ENCODE measurements at places on chromosomes 3 and 15.

- no peak for DNase-seq
These were observed 12.2 kb downstream of the LRRK1 start for GRCh38 chr15:100931143-100931890.

GRCh38 chr15:76178296-76179000, 118.7 kb downstream of the TMEM266 start:
- DNase-seq = no peak

DNA sequence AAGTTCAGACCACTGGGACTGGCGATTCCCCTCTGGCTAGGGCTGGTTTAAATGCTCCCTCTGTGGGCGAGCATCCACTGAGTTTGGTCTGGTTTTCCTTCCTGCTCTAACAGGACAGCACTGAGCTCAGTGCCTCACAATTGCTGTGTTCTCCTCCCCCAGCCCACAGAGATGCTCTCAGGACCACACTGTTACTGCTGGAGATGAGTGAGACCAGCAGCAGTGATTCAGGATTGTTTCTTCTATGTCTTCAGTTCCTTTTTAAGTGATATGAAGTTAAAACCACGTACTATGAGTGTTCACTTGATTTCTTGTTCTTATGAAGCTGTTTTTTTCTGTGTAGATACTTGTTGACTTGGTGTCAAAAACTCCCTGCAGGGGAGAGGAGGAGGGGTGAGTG, 180.4 kb upstream of the COL8A1 start:
- DNase-seq = no peak

DNA sequence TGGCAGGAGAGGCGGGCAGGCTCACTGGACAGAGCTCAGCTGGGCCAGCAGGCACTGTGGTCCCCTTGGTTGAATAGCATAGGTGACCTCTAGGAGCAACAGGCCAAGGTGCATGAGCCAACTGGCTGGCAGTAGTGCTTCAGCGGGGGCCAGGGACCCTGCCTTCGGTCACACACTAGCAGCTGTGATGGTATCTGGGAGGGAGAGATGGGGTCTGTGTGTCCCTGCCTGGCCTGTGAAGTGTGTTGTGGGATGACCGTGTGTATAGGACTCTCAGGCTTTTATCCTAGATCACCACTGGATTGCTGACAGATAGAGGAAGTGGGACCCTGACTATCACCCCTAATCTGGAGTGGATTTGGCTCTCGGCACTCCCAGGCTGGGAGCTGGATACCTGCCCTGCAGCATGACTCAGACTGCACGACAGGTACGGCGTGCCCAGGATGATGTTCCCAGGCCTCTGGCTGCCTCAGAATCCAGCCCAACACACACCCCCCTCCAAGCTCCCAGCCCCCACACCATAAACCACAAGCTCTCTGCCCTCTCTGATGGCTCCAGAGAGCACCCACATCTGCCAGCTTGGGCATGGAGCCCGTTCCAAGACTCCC, 7.8 kb downstream of the RPS17 start:
- no peak for DNase-seq

DNA sequence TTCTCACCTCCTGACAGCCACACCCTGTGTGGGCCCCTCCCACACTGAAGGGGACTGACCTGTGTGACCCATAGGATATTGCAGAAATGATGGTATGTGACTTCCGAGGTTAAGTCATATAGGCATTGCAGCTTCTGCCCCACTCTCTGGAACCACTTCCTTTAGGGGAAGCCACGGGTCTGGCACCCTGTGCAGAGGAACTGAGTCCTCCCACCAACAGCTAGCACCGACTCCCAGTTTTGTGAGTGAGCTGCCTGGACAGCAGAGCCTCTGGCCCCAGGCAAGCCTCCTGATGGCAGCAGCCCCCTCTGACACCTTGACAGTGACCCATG, 24.6 kb upstream of the SLC6A6 start:
- no peak for DNase-seq

DNA sequence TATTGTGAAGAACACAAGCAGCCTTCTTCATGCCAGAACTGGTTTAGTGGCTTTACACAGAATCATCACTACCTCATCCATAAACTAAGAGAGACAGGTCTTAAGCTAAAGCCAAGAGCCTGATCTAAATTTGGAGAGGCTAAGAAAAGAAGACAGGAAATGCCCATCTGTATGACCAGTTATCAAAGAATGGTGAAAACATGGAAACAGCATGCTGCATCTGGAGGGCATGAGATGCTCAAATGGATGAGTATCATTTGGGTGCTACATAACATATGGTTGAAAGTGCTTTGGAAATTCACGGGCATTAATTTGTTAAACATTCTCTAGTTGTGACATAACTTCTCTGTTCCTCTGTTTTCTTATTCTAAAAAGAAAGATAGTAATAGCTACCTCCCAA, 112.5 kb downstream of the CPNE4 start:
- no peak for DNase-seq

DNA sequence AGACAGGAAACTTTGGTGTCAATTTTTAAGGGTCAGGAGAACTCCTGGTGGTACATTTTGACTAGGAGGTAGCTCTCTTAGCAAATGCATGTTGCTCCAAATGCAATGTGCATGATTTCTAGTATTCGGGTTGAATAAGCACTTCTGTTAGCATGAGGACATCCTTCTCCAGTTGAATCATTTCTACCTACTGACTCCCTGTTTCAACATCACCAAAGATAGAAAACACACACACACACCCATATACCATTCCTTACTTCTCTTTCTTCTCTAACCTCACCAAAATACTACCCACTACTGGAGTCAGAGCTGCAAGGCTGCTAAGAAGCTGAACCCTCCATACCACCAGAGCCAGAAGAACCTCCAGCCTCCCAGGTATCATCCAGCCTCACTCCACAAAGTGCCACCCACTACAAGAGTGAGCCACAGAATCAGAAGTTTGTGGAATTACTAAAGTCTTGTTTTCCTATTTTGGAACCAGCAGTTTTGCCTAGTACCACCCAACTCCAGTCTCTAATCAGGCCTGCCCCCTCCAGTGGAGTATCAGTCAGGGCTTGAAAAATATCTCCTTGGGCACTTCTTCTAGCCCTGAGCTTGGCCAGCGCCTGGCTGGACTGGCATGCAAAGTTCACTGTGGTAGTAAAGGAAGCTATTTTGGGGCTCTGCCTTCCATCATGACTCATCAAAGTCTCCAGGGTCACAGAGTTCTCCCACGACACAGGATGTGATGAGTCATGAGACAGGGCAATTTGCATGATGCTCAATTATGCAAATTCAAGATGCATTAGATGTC, 110.3 kb downstream of the CYP19A1 start:
- DNase-seq = no peak

DNA sequence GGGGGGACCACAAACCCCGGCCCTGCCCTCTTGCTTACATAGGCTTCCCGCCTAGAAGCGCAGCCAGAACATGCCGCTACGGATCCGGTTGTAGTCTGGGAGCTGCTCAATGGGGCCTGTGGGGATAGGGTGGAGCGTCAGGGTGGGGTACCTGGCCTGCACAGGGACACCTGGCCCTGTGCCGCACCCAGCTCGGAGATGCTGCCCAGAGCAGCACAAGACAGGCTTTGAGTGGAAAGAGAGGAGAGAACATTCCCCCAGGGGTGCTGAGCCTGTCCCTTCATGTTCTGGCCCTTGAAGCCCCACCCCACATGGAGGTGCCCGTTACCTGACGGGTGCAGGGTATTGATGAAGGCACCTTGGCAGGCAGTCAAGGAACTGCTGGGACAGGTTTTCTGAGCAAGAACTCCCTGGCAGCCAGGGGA, 4.0 kb upstream of the COL7A1 start:
- no peak for DNase-seq

- DNase-seq = no peak
These were observed 105.0 kb downstream of the KLHL25 start for GRCh38 chr15:85689729-85690128.

DNA sequence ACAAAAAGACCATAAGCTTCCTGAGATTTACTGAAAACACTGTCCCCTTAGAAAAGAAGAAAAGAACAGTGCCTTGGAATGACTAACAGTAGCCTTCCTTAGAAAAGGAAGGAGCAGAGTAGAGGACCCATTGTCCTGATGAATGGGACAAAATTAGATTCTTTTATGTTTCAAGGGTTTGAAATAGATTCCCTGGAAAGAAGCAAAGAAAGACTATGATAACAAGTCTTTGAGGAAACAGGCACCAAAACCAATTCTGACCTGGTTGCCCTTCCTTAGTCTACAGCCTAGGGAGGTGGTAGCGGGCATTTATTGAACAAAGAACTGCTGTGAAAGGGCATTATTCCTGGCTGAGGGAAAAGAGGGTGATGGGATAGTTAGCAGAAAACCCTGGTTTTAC, 1024.8 kb downstream of the TBL1XR1 start:
- no peak for DNase-seq

GRCh38 chr3:133891662-133892378, 3.9 kb downstream of the RAB6B start:
- no peak for DNase-seq

DNA sequence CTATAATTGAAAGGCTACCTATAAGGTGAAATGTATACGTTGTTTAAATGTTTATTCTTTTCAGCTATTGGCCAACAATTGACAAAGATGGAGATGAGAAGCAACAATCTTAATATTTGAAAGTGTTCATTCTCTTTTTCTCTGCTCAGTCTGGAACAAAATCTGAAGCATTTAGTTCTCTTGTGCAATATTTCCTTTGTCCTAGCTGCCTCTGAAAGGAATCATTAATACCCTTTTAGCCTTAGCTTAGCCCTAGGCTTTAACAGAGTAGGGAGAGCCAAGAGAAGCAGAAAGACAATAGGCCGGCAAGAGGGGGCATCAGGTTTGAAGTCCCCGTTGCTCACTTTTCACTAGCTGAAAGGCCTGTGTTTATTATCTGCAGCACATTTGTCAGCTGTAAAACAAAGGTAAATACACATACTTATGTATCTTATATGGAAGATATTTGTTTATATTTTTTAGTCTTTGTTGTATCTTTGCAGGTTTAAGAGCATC, 422.5 kb upstream of the SEMA6D start:
- no peak for DNase-seq

DNA sequence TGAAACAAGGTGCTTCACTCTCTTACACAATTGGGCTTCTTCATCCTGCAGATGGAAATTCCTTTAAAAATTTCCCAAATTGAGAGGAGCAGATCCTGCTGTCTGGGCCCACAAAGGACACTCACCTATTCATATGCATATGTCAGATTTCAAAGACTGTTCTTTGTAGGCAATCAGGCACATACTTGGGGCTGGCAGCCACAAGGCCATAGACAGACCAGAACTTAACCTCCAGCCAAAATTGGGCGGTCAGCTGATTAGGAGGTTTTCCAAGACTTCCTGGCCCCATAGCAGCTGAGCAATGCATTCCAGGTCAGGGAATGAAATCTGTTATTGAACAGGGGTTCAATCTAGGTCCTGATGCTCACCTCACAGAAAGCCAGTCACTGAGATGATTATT, 15.0 kb upstream of the HPS3 start:
- no peak for DNase-seq

DNA sequence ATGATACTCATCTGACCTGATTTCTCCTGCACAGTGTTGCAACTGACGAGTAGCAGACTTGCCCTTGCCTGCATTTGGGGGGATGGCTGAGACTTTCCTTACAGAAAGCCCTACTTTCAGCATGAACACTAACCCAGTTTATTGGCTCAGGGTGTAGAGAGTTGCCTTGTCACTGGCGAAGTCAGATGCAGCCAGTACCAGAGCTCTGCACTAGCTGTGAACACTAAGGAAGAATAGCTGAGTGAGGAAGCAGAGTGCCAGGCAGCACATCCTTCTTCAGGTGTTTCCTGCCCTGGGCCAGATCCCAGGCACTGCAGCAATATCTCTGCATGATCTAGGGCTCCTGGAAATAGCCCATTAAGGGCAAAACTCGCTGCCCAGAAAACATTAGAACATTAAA, 154.0 kb upstream of the SYNPR start:
- DNase-seq = no peak

DNA sequence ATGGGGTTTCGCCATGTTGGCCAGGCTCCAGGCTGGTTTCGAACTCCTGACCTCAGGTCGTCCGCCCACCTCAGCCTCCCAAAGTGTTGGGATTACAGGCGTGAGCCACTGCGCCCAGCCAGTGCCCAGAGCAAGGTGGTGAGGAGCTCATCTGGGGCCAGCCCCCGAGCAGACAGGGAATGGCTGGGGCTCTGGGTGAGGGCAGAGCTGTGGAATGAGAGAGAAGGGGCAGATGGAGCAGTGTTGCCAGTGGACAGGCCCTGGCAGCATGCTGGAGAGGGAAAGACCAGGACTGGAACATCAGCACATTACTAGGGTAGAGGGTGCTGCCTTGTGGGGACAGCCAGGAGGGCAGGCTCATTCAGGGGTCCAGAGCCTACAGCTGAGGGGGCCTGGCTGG, 37.1 kb upstream of the LIMD1 start:
- DNase-seq = no peak

GRCh38 chr15:74427607-74428441, 5.9 kb downstream of the SEMA7A start:
- DNase-seq = no peak

- DNase-seq = no peak
These were observed 41.6 kb downstream of the TRANK1 start for GRCh38 chr3:36903119-36903882.

DNA sequence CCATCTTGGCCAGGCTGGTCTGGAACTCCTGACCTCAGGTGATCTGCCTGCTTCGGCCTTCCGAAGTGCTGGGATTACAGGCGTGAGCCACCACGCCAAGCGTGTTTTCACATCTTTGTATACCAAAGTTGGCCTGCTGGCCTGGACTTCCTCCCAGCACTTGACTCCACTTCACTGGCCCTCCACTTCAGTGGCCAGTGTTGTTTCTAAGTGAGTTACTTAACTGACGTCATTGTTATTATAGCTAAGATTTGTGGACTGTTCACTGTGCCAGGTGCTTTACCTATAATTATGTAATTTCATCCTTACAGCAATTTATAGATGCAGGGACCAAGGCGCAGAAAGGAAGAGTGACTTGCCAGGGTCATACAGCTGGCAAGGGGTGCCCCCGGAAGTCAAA, 52.0 kb downstream of the HRH1 start:
- no peak for DNase-seq

DNA sequence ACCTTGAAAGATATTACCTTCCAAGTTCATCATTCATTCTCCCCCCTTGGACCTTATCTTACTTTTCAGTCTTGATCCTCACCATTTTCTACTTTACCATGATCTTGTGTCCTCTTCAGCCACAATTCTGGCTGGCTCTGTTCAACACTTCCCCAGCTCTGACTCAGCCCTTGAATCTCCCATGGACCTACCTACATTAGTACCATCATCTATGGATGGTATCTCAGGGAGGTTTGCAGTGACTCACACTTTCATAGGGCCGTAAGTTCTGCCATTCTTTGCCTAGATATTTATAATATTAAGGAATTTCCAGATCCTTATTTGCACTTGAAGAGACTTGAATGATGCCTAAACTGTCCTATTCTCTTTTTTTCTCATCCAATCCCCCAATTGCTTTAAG, 213.7 kb upstream of the RORA start:
- DNase-seq = no peak

DNA sequence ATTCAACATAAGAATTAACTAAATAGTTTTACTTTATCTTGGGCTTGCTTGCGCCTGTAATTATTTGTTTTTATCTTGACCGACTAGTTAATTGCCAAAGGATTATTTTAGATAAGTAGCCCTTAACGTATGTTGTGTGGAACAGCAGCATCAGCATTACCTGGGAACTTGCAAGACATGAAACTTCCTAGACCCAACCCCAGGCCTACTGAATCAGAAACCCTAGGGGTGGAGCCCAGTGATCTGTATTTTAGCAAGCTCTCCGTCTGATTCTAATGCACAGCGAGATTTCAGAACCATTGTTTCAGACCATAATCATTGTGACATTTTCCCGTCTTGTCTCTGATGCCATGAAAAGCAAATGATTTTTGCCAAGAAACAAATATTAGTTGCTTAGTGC, 31.1 kb downstream of the FILIP1L start:
- DNase-seq = no peak

Measured in NCI-H446 (cell line).